ENCODE measurements at places on chromosomes 7 and 10. TPM values are rescaled to one million over a fixed set of nuclear protein-coding genes. Genes with fewer than 3 reads are reported as not detected.

DNA sequence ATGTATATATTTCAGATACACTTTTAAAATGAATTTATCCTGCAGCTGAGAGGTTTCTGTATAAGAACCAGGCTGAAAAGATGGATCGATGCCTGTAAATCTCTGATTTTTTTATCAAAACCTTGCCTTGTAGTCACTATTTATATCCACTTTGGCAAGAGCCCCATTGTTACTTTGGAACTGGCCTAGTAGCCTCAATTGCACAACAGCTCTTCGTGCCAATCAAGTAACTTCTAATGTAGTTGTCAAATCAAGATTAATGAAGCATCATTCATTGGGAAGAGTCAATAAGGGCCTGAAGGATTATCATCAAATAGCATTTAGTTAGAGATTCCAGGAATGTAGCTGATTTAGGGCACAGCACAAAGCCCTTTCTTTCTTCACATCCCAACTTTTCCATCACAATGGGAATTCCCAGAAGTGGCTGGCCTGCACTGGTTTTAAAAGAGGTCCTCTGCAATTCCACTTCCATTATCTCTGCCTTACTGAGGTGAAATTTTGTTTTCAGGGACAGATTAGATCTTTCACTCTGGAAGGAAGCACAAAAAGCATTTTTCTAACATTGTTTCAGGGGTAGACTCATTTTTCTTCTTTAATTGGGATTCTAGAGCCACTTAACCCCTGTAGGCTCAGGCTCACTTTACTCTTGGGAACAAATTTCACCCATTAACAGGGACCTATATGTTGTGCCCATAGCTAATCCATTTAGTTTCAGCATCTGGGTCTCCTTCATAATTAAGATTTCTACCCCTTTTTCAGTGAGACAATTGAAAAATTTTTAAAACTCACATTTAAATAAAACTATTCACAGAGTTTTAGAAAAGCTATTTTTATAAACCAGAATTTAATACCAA, 97.8 kb downstream of the CALCR start:
- no peaks in the 10 kb centered on the region for H3K36me3 ChIP-seq
- no peak overlapping the region for H3K27ac ChIP-seq
- no peak for DNase-seq
- H3K4me3 ChIP-seq: no peak overlapping the region

Gene PLPP4
- total RNA-seq: 1.3 TPM

DNA sequence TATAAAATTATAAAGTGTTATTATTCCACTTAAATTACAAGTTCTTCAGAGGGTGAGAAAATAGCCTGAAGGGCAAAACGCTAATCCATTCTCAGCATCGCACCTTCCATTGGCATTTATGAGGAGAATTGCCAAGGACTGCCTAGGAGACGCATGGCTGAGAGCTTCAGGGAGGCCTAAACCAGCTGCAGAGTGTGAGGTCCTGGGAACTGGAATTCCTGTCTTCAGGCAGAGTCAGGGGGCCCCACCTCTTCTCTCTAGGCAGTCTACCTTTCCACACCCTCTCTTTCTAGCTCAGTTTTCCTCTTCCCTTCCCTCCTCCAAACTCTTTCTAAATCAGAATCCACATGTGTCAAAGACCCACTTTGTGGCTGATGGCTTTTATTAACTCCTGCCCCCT, 35.3 kb downstream of the LRRC72 start:
- no peaks in the 10 kb centered on the region for H3K36me3 ChIP-seq
- no peaks in the 10 kb centered on the region for H3K27me3 ChIP-seq
- H3K4me1 ChIP-seq: peaks cover 6% of the 10 kb centered on the region
- no peak overlapping the region for H3K27ac ChIP-seq
- no peak for DNase-seq
- no peak overlapping the region for H3K4me3 ChIP-seq

DNA sequence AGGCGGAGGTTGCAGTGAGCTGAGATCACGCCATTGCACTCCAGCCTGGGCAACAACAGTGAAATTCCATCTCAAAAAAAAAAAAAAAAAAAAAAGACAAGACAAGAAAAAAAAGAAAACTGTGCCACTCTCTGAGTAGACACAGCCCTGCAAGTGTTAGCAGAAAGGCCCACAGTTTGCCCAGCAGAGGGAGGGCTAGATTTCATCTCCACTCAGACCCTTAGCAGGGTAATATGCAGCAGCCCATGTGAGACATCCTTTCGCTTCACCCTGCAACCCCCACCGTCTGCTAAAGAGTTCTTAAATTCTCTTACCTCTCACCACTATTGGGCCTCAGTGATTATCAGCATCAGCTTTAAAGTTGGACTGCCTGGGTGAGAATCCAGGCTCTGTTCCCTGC, 38.2 kb downstream of the CTNNA3 start:
- H3K27me3 ChIP-seq: no peaks in the 10 kb centered on the region
- H3K36me3 ChIP-seq: no peaks in the 10 kb centered on the region
- H3K4me3 ChIP-seq: no peak overlapping the region
- DNase-seq: no peak
- H3K4me1 ChIP-seq: no peaks in the 10 kb centered on the region

Gene LBX1
- total RNA-seq: 4.7 TPM

Gene WDFY4
- 0.05 TPM for total RNA-seq

DNA sequence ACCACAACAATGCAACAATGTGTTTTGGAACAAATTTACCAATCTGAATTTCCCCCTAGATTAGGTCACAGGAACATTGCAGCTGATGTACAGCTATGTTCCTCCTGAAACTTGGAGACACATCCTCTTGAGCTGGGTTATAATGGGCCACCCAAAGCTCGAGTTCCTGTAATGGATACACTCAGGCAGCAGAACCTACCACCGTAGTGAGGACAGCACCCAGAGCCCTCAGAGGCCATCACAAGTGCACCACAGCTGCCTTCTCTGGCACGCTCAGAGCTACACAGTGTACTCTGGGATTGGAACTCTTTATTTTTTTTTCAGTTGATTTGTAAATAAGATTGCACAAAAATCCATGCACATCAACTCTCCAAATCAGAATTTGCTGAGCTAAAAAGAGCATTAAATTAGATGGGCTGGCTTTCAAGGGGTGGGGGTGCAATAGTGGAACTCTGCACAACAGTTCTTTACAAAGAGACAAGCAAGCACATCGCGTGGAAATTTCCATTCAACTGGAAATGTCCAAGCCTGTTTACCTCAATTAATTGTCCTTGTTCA, 56.7 kb downstream of the EGFR start:
- no peaks in the 10 kb centered on the region for H3K27me3 ChIP-seq
- peaks cover 34% of the 10 kb centered on the region for H3K4me1 ChIP-seq
- no peak for DNase-seq
- no peak overlapping the region for H3K4me3 ChIP-seq
- H3K36me3 ChIP-seq: peaks cover 8% of the 10 kb centered on the region

- peak overlapping the region; percentile 24 for H3K27ac ChIP-seq
- peaks cover 5% of the 10 kb centered on the region for H3K4me1 ChIP-seq
- DNase-seq: peak; percentile 83
- peaks cover 44% of the 10 kb centered on the region for H3K36me3 ChIP-seq
Measured at GRCh38 chr10:29496341-29497162, 138.2 kb downstream of the SVIL start.

DNA sequence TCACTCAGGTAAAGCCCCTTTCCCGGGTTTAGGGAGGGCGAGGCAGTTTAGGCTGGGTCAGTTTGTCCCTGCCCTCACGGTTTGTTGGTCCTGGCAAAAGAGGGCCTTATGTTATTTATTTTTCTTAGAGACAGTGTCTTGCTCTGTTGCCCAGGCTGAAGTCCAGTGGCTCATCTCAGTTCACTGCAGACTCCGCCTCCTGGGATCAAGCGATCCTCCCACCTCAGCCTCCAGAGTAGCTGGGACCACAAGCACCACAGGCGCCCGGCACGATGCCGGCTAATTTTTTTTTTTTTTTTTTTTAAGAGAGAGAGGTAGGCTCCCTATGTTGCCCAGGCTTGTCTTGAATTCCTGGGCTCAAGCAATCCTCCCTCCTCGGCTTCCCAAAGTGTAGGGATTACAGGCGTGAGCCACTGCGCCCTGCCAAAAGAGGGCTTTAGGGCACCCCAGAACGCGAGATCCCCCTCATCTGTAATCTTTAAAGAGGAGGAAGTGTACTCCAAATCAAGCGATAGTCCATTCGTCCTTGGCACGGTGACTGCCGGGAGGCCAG, 626 bp upstream of the BMS1 start:
- peak overlapping the region; percentile 97 for H3K4me3 ChIP-seq
- peak overlapping the region; percentile 96 for H3K27ac ChIP-seq
- H3K36me3 ChIP-seq: peaks cover 4% of the 10 kb centered on the region

GRCh38 chr10:60208676-60209269, 180.9 kb downstream of the ANK3 start:
- peaks cover 4% of the 10 kb centered on the region for H3K4me1 ChIP-seq
- peaks cover 16% of the 10 kb centered on the region for H3K36me3 ChIP-seq
- no peaks in the 10 kb centered on the region for H3K27me3 ChIP-seq
- no peak for DNase-seq

DNA sequence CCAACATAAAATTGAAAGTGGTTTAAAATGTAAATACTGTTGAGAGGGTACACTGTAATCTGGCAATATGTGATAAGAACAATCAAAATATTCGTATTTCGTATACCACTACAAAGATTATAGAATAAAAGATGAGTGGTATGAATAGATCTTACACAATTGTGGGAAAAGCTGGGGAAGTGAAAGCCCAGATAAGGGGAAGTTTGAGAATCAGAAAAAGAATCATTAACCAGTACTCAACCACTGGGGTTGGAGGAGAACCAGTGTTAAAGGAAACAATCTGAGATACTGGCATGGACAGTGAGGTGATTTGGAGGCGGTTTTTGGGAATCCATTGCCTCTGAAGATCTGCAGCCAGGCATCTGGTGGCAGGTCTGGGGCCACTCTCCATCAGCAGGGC, 59.7 kb upstream of the CDK14 start:
- no peak overlapping the region for H3K4me3 ChIP-seq
- H3K27me3 ChIP-seq: no peaks in the 10 kb centered on the region
- H3K4me1 ChIP-seq: no peaks in the 10 kb centered on the region

DNA sequence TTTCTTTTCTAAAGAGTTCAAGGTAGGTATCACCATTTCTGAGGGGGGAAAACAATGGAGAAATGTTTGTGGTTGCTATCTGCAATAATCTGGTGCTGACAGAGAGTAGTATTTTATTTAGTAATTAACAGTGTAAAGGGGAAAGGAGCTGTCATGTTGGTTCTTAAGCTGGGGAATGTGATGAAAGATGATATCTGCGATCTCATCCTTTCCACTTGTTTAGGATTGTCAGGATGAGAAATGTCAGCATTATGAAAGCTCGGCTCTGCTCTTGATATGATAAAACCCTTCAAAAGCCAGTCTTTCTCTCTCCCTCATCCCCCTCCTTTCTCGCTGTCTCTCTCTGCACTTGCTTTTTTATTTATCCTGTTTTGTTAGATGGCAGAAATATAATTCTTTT, 106.1 kb downstream of the POU6F2 start:
- DNase-seq: no peak
- no peaks in the 10 kb centered on the region for H3K36me3 ChIP-seq
- H3K4me1 ChIP-seq: peaks cover 17% of the 10 kb centered on the region
- H3K27me3 ChIP-seq: peaks cover 21% of the 10 kb centered on the region

DNA sequence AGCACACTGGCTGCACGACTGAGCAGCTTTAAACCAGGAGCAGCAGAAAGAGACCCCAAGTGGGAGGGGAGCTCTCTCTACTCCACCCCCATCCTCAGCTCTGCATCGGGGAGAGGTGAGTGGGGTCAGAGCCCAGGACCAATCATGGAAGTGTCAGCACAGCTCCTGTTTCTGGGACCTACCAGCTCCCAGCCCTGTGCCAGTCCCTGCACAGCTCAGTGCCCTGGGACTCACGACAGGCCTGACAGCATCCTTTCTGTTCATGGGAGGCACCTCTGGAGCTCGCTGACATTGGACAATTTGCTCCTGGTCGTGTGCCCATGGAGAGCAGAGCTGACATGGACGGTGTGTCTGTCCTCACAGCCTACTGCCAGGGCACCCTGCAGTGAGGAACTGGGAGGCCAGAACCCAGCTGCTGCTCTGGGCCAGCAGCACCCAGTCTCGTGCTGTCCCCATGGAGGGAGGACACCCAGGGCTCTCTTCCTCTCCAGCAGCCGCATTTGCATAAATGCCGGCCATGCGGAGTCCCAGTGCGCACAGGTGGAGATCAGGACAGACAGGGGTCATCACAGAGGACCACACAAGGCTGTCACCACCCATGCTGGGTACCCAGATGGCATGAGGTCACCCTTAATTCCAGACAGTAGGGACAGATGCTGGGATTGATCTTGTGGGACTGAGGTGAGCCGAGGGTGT, 45.9 kb upstream of the MSMB start:
- H3K27me3 ChIP-seq: no peaks in the 10 kb centered on the region
- no peak overlapping the region for H3K4me3 ChIP-seq
- no peaks in the 10 kb centered on the region for H3K36me3 ChIP-seq
- DNase-seq: no peak
- no peak overlapping the region for H3K27ac ChIP-seq
- H3K4me1 ChIP-seq: peaks cover 13% of the 10 kb centered on the region

Gene SEMA4G
- total RNA-seq: 46.0 TPM

Gene NRP1
- total RNA-seq: 20.4 TPM

Gene SLC26A3
- 4.7 TPM for total RNA-seq

GRCh38 chr10:29702273-29703164, 67.7 kb upstream of the SVIL start:
- H3K4me3 ChIP-seq: peak overlapping the region; percentile 9
- DNase-seq: no peak
- H3K4me1 ChIP-seq: peaks cover 31% of the 10 kb centered on the region
- H3K36me3 ChIP-seq: peaks cover 41% of the 10 kb centered on the region

Gene EIF5AL1
- not detected for total RNA-seq

Gene LAMB4
- total RNA-seq: 1.3 TPM

GRCh38 chr10:120039046-120039445, 146.5 kb downstream of the SEC23IP start:
- no peaks in the 10 kb centered on the region for H3K4me1 ChIP-seq
- H3K36me3 ChIP-seq: no peaks in the 10 kb centered on the region
- DNase-seq: no peak
- H3K4me3 ChIP-seq: no peak overlapping the region

GRCh38 chr10:94129393-94130130, 135.8 kb downstream of the PLCE1 start:
- no peaks in the 10 kb centered on the region for H3K36me3 ChIP-seq
- no peak overlapping the region for H3K27ac ChIP-seq
- no peak overlapping the region for H3K4me3 ChIP-seq
- no peaks in the 10 kb centered on the region for H3K4me1 ChIP-seq
- no peak for DNase-seq

DNA sequence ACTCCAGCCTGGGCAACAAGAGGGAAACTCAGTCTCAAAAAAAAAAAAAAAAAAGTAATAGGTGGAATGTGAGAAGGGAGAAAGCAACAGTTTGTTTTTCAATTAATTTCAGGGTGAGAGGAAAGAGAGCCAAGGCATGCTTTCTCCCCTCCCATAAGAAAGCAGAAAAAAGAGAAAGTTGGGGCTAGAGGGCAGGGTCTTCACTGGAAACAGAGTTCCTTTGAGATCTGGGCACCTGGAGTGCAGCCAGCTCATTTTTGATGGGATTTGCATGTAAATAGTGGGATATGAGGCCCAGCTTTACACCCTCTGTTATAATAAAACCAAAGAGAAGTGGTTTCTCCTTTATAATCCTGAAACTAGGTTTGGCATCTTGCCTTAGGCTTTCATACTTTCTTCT, 13.8 kb upstream of the STOX1 start:
- H3K36me3 ChIP-seq: no peaks in the 10 kb centered on the region
- no peak for DNase-seq
- H3K4me1 ChIP-seq: no peaks in the 10 kb centered on the region

GRCh38 chr10:60314069-60314940, 75.4 kb downstream of the ANK3 start:
- H3K27ac ChIP-seq: no peak overlapping the region
- no peaks in the 10 kb centered on the region for H3K36me3 ChIP-seq
- H3K27me3 ChIP-seq: no peaks in the 10 kb centered on the region
- DNase-seq: no peak
- H3K4me3 ChIP-seq: no peak overlapping the region

Gene SH2B2
- total RNA-seq: 9.5 TPM

Data from type B pancreatic cell (in vitro differentiated cells).